Occipital lobe (tissue), 3 donors: ENCODE measurements at places on chromosomes 6 and 20. TPM values are rescaled to one million over a fixed set of nuclear protein-coding genes. Genes with fewer than 3 reads are reported as not detected.
A peak's percentile ranks its signal among the peaks of the same experiment; 100 is the strongest.

GRCh38 chr20:21901470-21902275, 196.2 kb downstream of the PAX1 start:
- DNase-seq: no peak

- no peak for DNase-seq
Measured at GRCh38 chr6:27501187-27501586, 28.3 kb upstream of the ZNF184 start.

- DNase-seq: no peak
Measured at GRCh38 chr6:108727966-108728730, 120.1 kb upstream of the ARMC2 start.

DNA sequence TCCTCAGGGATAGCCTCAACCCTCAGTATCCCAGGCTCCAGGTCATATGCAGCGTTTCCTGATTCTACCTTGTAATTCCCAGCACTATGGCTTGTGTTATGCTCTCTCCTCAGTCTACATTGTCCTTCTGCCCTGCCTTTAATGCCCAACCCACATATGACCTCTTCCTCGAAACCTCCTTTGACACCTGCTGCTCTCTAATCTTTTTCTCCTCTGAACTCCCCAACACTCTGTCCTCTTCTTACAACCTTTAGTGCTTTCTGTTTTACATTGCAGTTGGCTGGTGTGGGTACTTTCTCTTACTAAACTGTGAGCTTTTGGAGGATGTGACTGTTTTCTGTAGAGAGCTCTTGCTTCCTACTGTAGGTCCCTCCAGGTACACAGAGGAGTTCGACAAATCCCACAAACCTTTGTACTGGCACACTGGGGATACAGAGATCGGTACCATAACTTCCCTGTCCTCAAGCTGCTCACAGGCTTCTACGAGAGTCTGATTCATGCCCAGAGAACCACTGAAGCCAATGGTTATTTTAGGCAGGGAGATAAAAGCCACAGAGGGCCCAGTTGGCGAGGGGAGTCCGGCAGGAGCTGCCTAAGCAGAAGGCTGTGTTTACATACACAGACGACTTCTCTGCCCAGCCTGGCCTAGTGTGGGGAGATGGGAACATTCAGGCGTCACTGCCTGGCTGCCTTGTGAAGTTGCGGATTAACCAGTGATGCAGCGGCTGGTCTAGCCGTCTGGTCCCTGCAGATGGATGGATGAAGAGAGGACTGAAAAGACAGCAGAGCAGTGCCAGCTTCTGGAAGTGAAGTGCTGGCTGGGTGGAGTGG, 8.4 kb upstream of the EPB41L1 start:
- peak; percentile 13 for DNase-seq

Gene CTAGE9
- not detected for total RNA-seq

- DNase-seq: no peak
Measured at GRCh38 chr6:162603231-162604015, 124.1 kb downstream of the PRKN start.

GRCh38 chr6:4291453-4292403, 156.4 kb upstream of the ECI2 start:
- no peak for DNase-seq

DNA sequence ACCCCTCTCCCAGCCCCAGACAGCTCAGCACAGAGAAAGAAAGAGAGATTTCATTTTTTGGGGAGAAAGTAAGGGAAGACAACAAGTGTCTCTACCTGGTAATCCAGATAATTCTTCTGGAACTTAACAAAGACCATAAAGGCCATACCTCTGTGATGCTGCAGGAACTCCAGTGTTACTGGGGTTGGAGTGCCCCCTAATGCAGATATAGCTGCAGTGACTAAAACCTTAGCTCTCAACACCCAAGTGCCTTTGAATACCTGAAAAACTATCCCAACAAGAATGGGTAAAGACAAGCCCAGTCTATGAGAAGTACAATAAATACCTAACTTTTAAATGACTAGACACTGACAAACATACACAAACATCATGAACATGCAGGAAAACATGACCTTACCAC, 365.3 kb upstream of the PTCHD4 start:
- no peak for DNase-seq

GRCh38 chr6:52560462-52560861, 16.4 kb downstream of the TRAM2 start:
- DNase-seq: no peak

GRCh38 chr6:168919470-168920179, 334.0 kb downstream of the THBS2 start:
- DNase-seq: no peak

Gene ENPP1
- 0.47 TPM for total RNA-seq

DNA sequence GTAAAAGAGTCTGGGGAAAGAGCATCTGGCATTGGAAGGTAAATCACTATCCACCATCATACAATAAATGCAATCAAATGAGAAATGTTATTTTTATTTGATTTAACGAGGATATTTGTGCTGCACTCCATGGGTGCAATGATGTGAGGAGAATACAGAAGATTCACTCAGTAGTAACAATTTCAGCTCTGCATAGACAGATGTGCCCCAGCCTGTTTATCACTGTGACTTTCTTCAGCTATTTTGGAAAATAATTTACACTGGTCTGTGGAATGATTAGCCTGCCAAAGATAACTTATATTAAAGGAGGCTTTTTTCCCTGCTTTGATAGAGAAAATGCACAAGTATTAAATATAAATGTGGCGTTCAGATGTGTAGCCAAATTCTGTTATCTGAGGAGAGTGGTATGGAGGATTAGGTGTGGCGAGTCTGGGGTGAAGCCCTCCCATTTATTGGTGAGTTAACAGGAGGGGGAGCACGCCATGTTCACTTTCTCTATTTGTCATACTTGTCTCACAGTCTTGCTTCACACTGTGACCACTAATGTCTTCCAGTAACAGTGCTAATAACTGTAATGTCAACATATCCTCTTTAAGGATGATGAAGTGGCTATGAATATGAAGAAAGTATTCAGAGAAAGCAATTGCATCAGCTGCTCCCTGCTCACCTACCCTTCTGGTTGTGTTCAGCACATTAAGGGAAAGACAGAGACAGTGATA, 645.6 kb downstream of the MMUT start:
- DNase-seq: no peak

- no peak for DNase-seq
Measured at GRCh38 chr20:24648481-24648880, 179.1 kb downstream of the SYNDIG1 start.

Gene RGS19
- total RNA-seq: 10.1 TPM

DNA sequence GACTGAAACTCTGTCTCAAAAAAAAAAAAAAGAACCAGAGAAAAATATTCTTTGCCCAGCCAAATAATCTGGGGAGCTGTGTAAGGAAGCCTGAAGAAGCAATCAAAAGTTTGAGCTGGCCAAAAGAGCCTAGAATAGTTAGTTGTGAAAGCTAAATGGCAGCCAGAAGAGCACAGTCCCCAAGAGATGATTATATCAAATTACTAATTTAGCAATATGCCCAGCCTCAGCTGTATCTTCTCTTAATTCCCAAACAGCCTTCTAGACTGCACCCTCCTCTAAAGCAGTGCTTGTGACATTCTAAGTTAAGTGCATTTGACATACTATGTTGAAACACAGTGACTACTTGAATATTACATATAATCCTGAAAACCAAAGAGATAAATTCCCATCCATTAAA, 38.9 kb downstream of the CDK19 start:
- DNase-seq: no peak

Gene GLP1R
- not detected for total RNA-seq

DNA sequence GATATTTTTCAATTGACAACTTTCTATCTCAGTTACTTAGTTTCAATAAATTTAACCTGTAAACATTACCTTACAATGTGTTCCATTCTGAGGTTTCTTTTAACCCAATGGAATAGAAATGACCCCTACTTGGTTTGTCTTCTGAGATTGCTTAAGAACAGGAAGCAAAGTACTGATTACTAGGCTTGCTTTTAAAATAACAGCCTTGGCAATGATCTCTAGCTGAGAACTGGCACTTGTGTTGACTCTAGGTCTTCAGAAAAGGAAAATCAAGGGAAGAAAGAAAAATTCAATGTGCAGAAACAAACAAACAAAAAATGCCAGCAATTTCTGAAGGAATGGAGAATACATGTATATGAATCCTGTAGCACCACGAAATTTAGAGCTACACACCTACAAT, 66.1 kb downstream of the SYNE1 start:
- no peak for DNase-seq

DNA sequence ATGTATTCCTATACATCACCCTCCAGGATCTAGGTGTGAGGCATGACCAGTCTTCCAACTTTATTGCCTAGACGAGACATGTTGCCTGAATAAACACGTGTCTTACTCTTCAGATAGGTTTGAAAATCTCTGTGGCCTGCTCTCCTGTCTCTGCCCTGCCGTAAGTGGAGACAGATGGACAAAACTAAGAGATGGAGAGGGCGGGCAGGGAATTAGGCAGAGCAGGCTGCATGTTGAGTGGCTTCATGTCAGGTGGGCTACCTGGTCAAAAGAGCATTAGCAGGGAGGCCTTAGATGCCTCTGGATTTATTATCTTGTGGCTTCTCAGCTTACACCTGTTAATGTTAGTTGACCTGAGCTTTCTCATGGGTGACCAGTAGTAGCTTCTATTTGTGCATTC, 59.0 kb upstream of the TULP4 start:
- DNase-seq: no peak

DNA sequence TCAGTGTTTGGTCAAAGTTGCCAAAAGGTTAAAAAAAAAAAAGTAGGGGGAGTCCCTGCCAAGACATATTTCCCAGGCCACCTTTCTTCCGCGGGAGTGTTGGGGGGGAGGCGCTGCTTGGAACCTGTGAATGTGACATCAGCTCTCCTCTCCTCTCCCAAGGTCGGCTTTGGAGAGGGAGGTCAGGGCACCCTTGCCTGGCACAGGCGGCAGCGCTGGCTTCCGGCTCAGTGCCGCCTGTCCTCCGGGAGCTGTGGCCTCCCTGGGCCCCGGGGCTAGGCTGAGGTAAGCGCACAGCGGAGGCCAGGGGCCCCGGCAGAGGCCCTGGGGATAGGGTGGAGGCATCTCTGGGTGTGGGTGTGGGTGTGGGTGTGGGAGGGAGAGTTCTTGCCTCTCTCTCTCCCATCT, 1.9 kb upstream of the EDN1 start:
- DNase-seq: no peak

- DNase-seq: no peak
Measured at GRCh38 chr6:68559070-68559469, 76.0 kb upstream of the ADGRB3 start.

GRCh38 chr6:147135211-147135681, 69.0 kb upstream of the STXBP5 start:
- no peak for DNase-seq

DNA sequence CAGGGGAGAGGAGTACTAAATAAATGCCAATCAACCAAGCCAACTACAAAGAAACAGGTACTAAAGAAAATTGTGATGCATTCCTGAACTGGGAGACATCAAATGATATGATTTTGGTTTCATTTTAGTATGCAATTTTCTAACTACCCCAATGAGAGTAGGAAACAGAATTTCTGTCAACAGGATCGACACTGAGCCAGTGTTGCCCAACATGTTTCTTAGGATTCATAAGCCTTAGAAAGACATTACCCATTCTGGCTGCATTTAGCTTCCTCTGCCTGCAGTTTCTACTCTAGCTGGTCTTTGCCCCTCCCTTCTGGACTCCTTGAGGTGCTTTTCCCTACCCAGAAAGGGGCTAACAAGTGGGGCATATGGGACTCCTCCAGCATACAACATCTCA, 49.8 kb downstream of the KCTD20 start:
- DNase-seq: no peak

GRCh38 chr6:156866220-156867015, 89.2 kb downstream of the ARID1B start:
- DNase-seq: peak; percentile 32

GRCh38 chr6:69827276-69827893, 30.6 kb upstream of the LMBRD1 start:
- DNase-seq: no peak

DNA sequence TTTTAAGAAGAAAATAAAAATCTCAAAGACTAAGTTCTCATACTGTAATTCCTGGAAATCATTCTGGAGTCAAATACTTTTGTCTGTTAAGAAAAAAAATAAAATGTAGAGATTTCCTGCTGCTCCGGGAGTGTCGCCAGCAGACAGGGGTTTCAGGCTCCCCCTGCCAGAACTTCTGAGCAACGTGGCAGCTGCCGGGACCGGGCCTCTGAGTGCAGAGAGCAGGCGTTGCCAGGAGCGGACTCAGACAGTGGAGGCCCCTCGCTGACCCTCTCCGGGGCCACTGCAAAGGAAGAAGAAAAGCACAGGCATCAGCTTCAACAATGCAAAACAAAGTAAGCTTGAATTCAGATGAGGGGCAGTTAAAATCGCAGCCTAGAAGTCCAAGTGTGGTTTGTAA, 95.5 kb downstream of the THBS2 start:
- no peak for DNase-seq

Gene MYLK2
- 0.78 TPM for total RNA-seq

DNA sequence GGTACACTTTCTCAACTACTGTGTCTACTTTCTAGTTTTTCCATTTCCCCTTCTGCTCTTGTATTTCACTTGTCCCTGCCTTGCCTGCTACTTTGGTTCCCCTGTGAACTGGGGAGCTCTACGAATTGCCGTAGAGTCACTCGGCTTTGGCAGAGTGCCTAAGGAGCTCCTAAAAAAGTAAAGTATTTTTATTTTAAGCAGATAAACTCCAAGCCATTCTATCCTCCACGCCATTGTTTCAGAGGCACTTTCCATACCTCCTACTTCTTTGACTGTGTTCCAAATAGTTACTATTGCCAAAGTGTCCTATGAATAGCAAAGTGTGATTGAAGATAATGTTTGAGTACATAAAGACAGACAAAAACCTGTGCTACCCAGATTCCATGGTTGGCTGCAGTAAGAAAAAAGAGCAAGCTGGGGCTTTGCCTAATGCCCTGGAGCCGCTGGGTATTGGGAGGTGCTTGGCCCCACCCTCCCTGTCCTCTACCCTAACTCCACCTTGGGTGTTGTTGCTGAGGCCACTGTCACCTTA, 5.1 kb upstream of the MBOAT1 start:
- DNase-seq: no peak

Gene KHDC1L
- 0.78 TPM for total RNA-seq

Gene SYCP2
- total RNA-seq: 4.1 TPM
